GM04504 (cell line): ENCODE measurements at places on chromosomes 1 and 21.
A peak's percentile ranks its signal among the peaks of the same experiment; 100 is the strongest.

DNA sequence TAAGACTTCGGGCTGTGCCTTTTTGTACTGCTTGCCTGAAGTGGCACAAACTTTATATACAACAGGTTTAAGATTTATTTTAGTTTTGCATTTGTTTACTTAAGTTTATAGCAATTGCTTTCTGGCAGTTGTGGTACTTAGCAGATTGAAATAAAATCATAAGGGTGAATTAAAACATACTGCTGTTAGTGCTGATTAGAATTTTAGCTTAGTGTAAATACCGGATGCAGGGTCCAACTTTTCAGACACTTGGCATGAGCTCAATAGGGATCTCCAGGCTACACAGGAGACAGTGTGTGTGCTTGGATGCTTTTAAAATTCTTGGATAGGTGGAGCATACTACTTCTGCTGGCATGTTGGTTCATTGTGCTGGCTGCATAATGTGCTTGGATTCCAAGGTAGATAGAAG is 159.6 kb downstream of the NFIA start:
- DNase-seq = no peak

- DNase-seq = no peak
These were observed 151.9 kb downstream of the TNFSF18 start for GRCh38 chr1:172898866-172899265.

GRCh38 chr1:9009438-9010370 is 16.5 kb downstream of the SLC2A7 start:
- no peak for DNase-seq

- no peak for DNase-seq
These were observed 115.1 kb downstream of the SYT14 start for GRCh38 chr1:210053126-210053525.

GRCh38 chr1:25140073-25140797 is 92.1 kb downstream of the SYF2 start:
- no peak for DNase-seq

DNA sequence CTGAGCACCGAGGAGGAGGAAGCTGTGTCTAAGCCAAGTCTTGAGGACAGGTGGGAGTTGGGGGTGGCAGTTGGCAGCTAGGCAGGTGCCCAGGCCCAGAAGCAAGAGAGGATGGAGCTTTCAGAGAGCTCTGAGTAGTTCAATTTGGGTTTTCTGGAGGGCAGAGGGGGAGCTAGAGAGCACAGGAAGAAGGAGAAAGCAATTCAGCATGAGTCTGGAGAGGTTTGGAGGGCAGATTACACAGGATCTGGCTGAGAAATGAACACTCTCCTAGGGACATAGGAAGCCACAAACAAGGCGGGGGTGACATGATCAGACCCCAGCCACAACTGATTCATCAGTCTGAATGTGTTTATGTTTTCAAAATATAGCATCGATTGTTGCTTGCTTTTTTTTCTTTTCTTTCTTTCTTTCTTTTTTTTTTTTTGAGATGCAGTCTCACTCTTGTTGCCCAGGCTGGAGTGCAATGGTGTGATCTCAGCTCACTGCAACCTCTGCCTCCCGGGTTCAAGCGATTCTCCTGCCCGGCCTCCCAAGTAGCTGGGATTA is 23.8 kb downstream of the PTPRF start:
- no peak for DNase-seq

GRCh38 chr1:60637651-60638050 is 444.7 kb upstream of the NFIA start:
- no peak for DNase-seq

- DNase-seq = no peak
These were observed 103.0 kb downstream of the PTGS2 start for GRCh38 chr1:186577216-186577615.

DNA sequence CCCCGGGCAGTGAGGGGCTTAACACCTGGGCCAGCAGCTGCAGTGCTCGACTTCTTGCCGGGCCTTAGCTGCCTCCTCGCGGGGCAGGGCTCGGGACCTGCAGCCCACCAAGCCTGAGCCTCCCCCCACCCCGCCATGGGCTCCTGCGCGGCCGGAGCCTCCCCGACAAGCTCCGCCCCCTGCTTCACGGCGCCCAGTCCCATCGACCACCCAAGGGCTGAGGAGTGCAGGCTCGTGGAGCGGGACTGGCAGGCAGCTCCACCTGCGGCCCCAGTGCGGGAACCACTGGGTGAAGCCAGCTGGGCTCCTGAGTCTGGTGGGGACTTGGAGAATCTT is 67.8 kb upstream of the NR5A2 start:
- DNase-seq = no peak

DNA sequence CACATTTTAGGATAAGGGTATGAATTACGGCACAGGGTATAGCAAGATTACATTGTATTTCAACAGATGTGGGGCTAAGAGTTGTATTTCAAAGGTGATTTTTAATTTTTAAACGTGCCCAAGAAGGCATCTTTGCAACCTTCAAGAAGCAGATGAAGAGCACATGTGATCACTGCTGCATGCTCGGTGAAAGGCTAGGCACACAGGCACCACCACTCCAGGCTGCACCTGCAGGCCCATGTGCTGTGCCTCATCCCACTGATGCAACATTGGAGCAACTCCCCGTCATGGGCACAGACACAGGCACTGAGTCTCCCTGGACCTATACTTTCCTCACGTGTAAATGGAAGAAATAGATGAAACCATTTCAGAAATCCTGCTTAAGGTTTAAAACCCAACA is 23.5 kb downstream of the UBE2G2 start:
- DNase-seq = no peak

DNA sequence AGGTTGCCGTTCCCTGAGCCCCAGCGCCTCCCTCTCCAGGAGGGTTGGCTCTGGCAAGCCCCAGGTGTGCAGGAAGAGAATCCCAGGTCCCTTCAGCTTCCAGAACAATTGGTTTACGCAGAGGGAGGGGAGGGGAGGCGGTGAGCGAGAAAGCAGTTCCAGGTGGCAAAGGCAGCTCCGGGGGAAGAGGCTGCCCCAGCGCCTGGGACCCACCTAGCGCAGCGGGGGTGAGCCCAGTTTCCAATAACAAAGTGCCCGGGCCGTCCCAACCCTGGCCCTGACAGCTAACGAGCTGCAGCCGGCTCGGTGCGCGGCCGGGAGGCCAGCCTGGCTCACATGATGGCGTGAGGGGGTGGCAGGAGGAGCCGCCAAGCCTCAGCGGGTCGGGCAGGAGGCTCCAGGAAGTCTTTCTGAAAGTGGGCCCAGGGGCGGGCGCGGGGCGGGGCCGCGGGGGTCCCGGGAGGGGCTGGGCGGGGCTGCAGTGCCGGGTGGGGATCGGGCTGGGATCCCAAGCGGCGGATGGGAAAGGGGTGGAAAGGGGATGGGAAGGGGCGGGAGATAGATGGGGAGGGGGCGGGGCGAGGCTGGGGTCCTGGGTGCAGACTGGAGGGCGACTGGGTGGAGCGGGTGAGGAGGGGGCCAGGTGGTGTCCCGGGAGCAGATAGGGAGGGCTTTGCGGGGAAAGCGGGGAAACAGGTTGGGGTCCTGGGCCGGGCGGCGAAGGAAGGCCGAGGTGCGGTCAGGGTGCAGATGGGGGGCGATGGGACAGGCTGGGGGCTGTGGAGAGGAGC is 22.8 kb downstream of the DHRS3 start:
- DNase-seq = no peak

DNA sequence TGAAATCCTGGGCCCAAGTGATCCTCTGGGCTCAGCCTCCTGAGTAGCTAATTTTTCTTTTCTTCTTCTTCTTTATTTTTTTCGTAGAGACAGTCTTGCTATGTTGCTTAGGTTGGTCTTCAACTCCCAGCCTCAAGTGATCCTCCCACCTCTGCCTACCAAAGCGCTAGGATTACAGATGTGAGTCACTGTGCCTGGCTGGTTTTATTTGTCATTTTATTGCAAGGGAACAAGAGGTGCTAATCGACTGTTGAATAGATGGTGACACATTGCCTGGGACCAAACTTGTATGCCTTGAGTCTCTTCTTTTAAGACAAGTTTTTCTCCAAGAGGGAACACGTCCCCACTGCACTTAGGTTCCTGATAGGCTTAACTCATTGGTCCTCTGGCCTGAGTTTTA is 20.0 kb upstream of the KLHDC8A start:
- DNase-seq = no peak

DNA sequence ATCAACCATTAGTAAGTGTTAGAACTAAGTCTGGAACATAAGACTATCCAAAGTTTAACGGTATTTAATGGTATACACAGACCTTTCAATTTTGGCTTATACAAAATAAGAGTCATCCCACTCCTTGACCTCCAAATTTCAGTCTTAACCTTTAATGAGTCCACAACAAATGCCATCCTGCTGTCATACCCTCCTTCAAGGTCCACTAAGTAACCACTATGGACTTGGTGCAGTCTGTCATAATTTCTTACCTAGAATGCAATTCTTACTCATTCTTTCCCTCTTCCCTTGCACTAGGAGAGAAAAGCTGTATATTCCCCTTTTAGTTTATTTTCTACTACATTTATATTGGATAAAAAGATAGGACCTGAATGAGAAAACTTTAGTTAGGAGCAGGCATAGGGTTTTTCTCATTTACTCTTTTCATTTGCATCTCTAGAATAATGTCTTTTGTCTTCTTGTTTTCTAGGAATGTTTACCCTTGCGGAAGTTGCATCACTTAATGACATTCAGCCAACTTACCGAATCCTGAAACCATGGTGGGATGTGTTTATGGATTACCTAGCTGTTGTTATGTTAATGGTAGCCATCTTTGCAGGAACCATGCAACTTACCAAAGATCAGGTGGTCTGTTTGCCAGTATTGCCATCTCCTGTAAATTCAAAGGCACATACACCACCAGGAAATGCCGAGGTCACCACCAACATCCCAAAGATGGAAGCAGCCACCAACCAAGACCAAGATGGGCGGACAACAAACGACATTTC is 62.1 kb upstream of the ZNF326 start:
- DNase-seq = no peak

- no peak for DNase-seq
These were observed 6.3 kb downstream of the FAM20B start for GRCh38 chr1:179031855-179032513.

DNA sequence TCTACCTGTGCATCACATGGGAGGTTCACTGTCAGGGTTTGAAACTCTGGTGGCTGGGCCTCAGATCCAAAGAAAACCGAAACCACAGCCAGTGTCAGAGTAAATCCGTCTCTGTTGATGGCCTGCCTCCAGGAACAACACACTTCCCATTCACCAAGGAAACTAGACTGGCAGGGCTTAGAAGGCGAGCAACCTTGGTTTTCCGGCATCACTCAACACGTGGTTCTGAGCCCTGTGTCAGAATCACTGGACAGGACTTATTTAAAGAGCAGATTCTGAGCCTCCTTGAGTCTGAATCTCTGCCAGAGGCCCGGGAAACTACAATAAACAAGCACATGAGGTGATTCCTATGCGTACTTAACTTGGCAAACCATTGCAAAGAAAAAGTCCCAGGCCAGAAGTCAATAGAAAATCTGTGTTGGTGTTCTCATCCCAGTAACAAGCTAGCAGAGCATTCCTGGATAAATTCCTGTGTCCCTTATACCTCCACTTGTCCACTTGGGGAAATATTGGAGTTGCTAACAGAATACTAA is 70.0 kb downstream of the KCTD3 start:
- peak; percentile 53 for DNase-seq

DNA sequence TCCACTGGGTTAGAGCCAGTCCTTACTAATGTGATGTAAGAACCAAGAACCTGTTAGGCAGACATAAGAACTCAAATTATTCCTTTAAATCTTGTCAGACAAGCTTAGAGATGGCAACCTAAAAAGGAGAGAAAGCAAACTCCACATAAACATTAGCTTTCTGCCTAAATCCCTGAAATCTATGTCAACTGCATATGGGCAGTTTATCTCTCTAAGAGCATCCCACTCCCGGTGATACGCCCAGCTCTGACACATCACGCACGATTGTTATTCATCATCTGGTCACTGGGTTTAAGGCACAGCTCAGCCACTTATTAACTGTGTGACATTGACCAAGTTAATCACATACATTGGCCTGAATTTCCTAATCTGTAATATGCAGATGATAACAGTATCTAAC is 323.7 kb downstream of the HHIPL2 start:
- no peak for DNase-seq

GRCh38 chr1:231040800-231041718 is 1.0 kb upstream of the FAM89A start:
- no peak for DNase-seq

GRCh38 chr1:23872421-23872820 is 4.3 kb upstream of the FUCA1 start:
- DNase-seq = no peak

DNA sequence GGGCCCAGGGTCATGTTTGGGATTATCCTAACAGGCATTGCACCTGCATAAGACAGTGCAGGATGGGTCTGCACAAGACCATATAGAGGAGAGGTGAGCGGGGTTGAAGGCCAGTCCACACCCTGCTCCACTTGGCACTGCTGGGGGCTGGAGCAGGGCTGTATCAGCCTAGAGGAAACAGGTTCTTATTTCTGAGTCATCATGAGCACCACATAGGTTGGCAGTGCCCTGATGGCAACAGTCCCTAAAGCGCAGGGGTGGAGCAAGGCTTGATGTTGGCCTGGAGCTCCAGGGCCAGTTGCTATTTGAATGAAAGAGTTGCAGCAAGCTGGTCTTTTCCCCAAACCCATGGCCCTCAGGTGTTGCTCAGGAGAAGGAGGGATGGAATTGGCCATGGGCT is 29.8 kb upstream of the BMP8B start:
- no peak for DNase-seq

DNA sequence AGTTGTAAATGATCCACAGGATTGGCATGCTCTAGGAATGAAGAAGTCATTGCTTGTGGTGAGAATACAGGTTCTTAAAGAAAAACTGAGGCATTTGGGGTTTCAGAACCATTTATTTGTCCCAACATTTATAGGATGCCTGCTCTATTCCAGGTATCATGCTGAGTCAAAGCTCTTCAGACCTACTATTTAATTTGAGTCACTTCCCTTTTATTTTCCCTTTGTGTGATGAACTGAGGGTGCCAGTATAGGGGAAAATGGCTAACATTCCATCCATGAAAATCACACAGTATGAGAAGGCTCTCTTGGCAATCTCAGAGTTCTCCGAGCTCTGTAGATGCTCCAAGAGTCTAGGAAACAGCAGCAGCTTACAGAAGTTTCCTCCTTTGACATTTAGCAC is 110.4 kb downstream of the RNF220 start:
- no peak for DNase-seq

- no peak for DNase-seq
These were observed 7.9 kb downstream of the CRABP2 start for GRCh38 chr1:156697481-156697880.

DNA sequence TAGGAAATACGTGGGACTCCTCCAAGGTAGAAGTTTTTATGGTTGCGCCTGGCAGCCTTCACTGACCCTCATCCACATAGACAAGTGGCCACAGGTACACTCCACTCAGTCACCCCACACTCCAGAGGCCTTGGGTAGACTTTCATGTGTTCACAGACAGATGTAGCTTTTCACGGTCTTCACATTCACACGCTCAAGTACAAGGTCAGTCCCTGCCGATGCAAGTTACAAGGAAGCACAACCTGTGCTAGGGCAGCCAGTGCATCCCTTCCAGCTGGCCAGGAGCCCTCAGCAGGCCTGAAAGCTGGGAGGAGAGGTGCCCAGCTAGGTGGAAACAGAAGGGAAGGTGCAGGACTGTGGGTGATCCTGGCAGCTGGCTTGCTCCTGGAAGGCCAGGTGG is 55.5 kb upstream of the FAM20B start:
- DNase-seq = no peak

- DNase-seq = no peak
These were observed 15.7 kb upstream of the A3GALT2 start for GRCh38 chr1:33336580-33336979.

- DNase-seq = no peak
These were observed 91.7 kb upstream of the PGBD5 start for GRCh38 chr1:230517786-230518185.

GRCh38 chr1:36523230-36523495 is 40.5 kb upstream of the CSF3R start:
- DNase-seq = no peak
